Chondrocyte (in vitro differentiated cells): ENCODE measurements at places on chromosomes 7 and 10. TPM values are rescaled to one million over a fixed set of nuclear protein-coding genes. Genes with fewer than 3 reads are reported as not detected.

- DNase-seq, result no peak
- no peak overlapping the region for H3K27ac ChIP-seq
- no peaks in the 10 kb centered on the region for H3K36me3 ChIP-seq
- peaks cover 22% of the 10 kb centered on the region for H3K4me1 ChIP-seq
- H3K4me3 ChIP-seq, result no peak overlapping the region
Measured at GRCh38 chr10:89454561-89455347, 40.4 kb downstream of the IFIT5 start.

- no peak overlapping the region for H3K4me3 ChIP-seq
- no peak for DNase-seq
- no peaks in the 10 kb centered on the region for H3K4me1 ChIP-seq
- no peaks in the 10 kb centered on the region for H3K36me3 ChIP-seq
- peaks cover 10% of the 10 kb centered on the region for H3K27me3 ChIP-seq
Measured at GRCh38 chr7:106795084-106795876, 69.8 kb upstream of the PIK3CG start.

- peaks cover 35% of the 10 kb centered on the region for H3K4me1 ChIP-seq
- no peak for DNase-seq
- H3K27ac ChIP-seq, result peak overlapping the region; percentile 29
- no peaks in the 10 kb centered on the region for H3K27me3 ChIP-seq
- H3K4me3 ChIP-seq, result no peak overlapping the region
Measured at GRCh38 chr10:821322-821721, 110.2 kb downstream of the LARP4B start.

Gene FBXL13
- total RNA-seq, result 0.45 to 0.97 TPM (median 0.48 TPM) in 3 replicates

DNA sequence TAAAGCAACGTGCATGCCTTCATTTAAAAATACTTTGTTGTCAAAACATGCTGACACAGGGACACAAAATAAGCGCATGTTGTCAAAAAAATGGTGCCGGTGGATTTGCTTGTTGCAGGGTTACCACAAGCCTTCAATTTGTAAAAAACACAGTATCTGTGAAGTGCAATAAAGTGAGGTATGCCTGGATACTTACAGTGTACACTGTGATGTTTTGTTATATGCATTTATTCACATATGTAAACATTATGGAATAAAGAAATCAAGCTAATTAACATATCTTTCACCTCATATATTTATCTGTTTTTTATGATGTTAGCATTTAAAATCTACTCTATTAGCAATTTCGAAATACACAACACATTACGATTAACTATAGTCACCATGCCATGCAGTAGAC, 202.6 kb upstream of the FZD8 start:
- peaks cover 6% of the 10 kb centered on the region for H3K36me3 ChIP-seq
- no peak for DNase-seq
- H3K27ac ChIP-seq, result no peak overlapping the region
- H3K27me3 ChIP-seq, result no peaks in the 10 kb centered on the region

Gene CFAP70
- total RNA-seq, result 0.42 to 1.4 TPM (median 0.59 TPM) in 3 replicates

GRCh38 chr10:113056441-113057021, 106.5 kb downstream of the TCF7L2 start:
- no peak overlapping the region for H3K27ac ChIP-seq
- no peaks in the 10 kb centered on the region for H3K36me3 ChIP-seq
- H3K4me1 ChIP-seq, result peaks cover 30% of the 10 kb centered on the region
- no peaks in the 10 kb centered on the region for H3K27me3 ChIP-seq
- DNase-seq, result no peak

Gene SNCG
- total RNA-seq, result 1.2 to 2.2 TPM (median 1.5 TPM) in 3 replicates
